ENCODE measurements at places on chromosomes 2 and 18. TPM values are rescaled to one million over a fixed set of nuclear protein-coding genes. Genes with fewer than 3 reads are reported as not detected.

The SPR gene
- 86.8 TPM for total RNA-seq

The TGFA gene
- 43.3 TPM for total RNA-seq

The INHA gene
- total RNA-seq = not detected

The LRRTM1 gene
- total RNA-seq = not detected

The CRYBA2 gene
- not detected for total RNA-seq

The IL36G gene
- total RNA-seq = not detected

The MLPH gene
- total RNA-seq = 67.8 TPM

Measured in HT-29 (cell line).